ENCODE measurements at places on chromosomes 3 and 15.

GRCh38 chr3:139586420-139587017, 47.0 kb upstream of the RBP1 start:
- DNase-seq: no peak

- no peak for DNase-seq
These were observed 52.8 kb downstream of the CDIN1 start for GRCh38 chr15:36632226-36632625.

DNA sequence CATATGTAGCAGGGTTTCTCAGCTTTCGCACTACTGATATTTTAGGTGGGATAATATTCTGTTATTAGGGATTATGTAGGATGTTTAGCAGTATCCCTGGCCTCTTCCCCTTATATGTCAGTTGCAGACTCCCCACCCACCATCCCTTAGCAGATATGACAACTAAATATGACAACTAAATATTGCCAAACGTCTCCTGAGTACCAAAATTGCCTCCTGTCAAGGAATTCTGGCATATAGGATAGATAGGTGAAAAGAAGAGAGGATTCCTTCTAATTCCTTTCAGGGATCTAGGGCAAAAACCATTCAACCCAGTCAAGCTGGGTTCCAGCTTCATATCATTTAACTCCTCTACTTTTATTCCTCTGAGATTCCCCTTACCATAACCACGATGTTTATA, 759.8 kb downstream of the AGBL1 start:
- no peak for DNase-seq

- DNase-seq: no peak
These were observed 85.3 kb downstream of the TRAK1 start for GRCh38 chr3:42176242-42177034.

DNA sequence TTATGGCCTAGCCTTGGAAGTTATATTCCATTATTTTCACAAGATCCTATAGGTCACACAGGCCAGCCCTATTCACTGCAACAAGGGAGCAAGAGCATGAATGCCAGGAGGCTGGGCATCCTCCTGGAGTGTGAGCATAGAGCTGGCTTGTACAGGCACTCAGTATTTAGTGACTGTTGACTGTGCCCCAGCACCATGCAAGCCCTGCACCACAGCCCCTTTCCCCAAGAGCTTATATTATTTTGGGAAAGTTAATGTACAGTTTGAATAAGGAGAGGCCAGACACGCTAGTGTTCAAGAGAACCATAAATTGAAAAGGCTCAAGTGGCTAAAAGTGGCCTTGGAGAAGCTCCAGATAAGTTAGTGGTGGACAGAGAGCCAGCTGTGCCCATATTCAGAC, 32.3 kb upstream of the TSEN2 start:
- DNase-seq: no peak

- no peak for DNase-seq
These were observed 9.0 kb downstream of the PPM1M start for GRCh38 chr3:52254608-52255007.

DNA sequence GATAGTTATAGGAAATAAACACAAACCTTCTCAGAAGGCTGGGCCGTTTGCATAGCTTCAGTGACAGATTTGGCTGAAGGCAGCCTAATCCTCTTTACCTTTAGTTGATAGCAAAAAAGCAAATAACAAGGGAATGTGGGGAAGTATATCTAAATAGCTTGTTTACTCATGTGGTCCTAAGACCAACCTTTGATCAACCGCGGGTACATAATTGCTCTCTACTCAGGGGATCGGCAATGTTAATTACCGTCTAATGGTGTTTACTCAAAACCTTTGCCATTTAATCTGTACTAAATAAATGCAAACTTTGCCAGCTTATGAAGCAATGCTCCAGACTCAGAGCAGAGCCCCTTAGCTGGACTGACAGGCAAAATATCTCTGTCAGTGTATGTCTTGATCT, 51.6 kb downstream of the EIF3J start:
- DNase-seq: no peak

GRCh38 chr15:70956201-70956995, 63.8 kb downstream of the LRRC49 start:
- DNase-seq: no peak

DNA sequence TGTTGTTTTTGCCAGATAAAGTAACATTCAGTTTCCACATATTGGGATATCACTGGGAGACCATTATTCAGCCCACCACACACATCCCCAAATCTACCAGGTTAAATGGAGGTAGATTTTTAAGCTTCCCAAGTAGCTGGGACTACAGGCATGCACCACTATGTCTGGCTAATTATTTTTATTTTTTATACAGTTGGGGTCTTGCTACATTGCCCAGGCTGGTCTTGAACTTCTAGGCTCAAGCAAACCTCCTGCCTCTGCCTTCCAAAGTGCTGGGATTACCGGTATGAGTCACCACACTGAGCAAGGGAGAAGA, 96.6 kb upstream of the CHD2 start:
- no peak for DNase-seq

GRCh38 chr3:113277414-113277813, 66.1 kb downstream of the BOC start:
- no peak for DNase-seq

DNA sequence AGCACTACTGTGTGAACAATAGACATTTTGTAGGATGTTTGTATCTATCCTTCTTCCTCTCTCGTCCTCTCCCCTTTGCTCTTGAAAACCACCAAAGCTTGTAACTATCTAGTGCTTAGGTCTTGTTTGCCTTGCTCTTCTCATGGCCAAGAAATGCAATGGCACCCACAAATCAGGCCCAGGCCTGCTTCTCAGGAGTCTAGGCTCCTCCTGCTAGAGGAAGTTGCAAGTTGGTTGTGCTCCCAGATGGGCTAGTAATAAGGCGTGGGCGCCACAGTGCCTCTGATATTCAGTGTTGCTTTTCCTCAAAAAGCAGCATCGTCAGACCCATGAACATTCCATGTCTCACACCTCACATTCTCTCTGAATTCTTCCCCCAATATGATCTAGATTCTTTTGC, 28.7 kb downstream of the ZNF385D start:
- no peak for DNase-seq

DNA sequence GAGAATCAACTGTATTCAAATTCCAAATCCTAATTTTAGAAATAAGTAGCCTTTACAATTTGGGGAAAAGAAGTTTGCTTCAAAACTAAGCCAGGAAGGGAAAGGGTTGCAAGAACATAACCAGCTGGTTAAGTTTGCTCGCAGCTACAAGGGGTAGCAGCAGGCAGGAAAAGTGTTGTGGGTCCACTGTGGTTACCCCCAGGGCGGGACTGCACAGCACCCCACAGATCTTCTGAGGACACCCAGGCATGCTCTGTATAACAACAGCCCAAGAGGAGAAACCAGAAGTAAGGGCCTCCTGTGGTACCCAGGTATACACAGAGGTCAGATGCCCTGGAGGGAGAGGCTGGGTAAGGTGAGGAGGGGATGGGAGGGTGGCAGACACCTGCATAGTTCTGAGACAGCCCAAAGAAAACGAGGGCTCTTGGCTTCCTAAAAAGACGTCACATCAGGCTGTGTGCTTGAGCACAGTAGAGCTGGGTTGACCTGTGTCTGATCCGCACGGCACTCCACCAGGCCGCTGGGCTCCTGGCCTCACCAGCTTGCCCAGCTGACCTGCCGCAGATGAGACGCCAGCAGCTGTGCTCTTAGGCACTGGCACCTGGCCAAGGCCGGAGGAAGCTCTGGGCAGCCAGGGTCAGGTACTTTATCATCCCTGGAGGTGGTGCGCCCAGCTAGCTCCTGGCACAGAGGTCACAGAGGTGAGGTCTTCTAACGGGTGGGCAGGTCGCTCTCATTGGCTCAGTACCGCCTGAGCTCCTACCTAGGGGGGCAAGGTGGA, 81.8 kb upstream of the SNRPA1 start:
- peak; percentile 33 for DNase-seq

- no peak for DNase-seq
These were observed 9.8 kb downstream of the ARPP19 start for GRCh38 chr15:52559022-52559421.

GRCh38 chr15:77084436-77084835, 13.5 kb upstream of the TSPAN3 start:
- DNase-seq: no peak

GRCh38 chr3:45895686-45896468, 9.5 kb downstream of the CCR9 start:
- no peak for DNase-seq

GRCh38 chr15:35506272-35506870, 39.6 kb downstream of the DPH6 start:
- no peak for DNase-seq

DNA sequence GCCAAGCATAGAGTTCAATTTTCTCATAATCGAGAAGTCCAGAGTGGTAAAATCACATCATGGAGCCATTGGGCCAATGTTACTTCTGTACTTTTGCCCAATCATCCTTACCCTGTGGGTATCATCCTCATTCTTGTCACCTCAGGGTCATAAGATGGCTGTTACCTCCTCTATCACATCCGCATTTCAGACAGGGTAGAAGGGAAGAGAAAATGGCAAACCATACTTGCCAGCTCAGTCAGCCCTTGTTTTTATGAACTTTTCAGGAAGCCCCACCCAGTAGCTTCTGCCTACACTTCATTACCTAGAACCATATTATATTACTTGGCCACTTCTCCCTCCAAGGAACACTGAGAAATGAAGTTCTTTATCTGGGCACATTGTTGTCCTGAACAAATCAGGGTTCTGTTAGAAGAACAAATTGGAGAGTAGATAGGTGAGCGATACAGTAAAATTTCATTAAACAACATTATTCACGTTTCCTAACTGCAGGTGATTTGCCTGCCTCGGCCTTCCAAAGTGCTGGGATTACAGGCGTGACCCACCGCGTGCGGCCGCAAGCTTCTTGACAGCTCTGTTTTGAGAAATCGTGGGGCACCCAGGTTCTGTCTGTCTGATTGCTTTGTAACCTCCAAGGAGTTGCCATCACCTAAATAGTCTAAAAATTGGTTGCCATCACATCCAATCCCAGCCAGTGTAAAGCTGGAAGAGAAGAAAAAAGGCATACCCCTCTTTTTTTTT, 34.5 kb upstream of the RPN1 start:
- DNase-seq: no peak

GRCh38 chr3:69103123-69103522, 18.4 kb downstream of the ARL6IP5 start:
- DNase-seq: no peak

All from tibial artery (tissue), 4 donors.